ENCODE measurements at places on chromosomes 1 and 21. TPM values are rescaled to one million over a fixed set of nuclear protein-coding genes. Genes with fewer than 3 reads are reported as not detected.

DNA sequence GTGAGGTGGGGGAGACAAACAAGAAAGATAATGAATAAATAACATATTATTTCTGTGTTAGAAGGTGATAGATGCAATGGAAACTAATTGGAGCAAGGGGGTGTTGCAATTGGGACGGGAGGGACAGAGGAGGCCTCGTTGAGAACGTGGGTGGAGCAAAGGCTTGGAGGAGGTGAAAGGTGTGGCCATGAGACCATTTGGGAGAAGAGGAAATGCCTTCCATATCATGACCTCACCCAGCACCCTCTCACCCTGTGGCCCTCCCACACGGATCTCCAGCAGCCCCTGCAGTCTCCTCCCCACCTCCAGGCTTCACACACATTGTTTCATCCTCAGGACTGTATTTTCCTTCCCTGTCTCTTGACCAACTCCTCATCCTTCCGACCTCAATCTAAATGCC lies 85.3 kb upstream of the ARHGAP29 start:
- DNase-seq, result no peak

GRCh38 chr1:226806988-226807387 lies 63.4 kb upstream of the PSEN2 start:
- no peak for DNase-seq

The HOOK1 gene
- 32.6 TPM for total RNA-seq

The NUF2 gene
- 2.9 TPM for total RNA-seq

The CCDC190 gene
- total RNA-seq, result 2.6 TPM

The CD247 gene
- total RNA-seq, result 2.9 TPM

The PKNOX1 gene
- 8.5 TPM for total RNA-seq

The EPHB2 gene
- total RNA-seq, result 3.1 TPM
